GM06990 (cell line): ENCODE measurements at places on chromosomes 6 and 20.

- no peak for DNase-seq
Observed at GRCh38 chr6:135941275-135942025, 89.9 kb downstream of the PDE7B start.

- no peak for DNase-seq
Observed at GRCh38 chr6:109021870-109022269, 72.8 kb downstream of the SESN1 start.

DNA sequence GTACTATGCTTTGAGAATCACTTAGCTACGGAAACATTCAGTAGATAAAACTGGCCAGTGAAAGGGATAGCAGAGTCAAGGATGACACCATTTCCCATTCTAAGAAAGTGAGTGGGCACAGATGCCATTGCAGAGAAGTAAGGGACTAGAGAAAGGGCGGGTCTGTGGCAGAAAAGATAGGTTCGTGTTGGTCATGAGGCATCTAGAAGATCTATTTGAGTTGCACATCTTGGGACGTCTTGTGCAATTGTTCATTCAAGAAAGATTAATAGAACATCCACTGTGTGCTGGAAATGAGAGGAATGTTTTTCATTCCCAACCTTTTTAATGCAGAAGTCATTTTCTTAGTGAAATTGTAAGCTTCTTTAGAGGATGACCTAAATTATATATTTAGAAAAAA, 161.7 kb downstream of the PLCB1 start:
- DNase-seq: no peak

GRCh38 chr6:140897804-140898573, 1234.7 kb upstream of the GJE1 start:
- no peak for DNase-seq

DNA sequence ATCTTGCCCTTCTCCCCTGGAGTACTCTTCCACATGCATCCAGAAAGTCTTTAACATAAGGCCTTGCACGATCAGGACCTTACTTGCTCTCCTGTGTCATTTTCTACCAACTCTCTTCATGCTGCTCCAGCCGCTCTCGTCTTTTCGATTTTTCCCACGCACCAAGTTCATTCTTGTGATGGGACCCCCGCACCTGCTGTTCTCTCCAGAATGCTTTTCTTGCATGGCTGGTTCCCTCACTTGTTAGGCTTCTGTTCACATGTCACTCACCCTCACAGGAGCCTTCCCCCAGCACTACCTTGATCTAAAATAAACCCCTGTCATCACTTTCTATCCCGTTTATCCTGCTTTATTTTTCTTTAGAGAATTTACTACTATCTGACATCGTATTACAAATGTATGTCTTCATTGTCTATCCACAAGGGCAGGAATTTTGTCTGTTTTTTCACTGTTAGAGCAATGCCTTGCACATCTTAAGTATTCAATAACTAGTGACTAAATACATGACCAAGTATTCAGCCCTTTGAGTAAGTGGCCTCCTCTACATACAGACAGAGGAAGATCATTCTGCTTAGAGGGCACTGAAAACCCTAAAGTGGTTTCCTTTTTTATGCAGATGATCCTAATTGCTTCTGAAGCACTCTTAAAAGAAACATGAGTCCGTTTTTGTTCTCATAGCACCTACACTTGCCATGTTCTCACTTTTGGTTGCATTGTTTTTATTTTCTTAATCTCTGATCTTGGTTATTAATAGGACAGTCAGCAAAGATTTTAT, 166.9 kb downstream of the SLC16A10 start:
- DNase-seq: no peak
